Sciatic nerve (tissue), 2 donors: ENCODE measurements at places on chromosomes 2 and 18. TPM values are rescaled to one million over a fixed set of nuclear protein-coding genes. Genes with fewer than 3 reads are reported as not detected.
A peak's percentile ranks its signal among the peaks of the same experiment; 100 is the strongest.

- DNase-seq, result no peak
These were observed 1228.7 kb upstream of the DDX18 start for GRCh38 chr2:116585669-116586327.

- peak; percentile 38 for DNase-seq
These were observed 23.8 kb upstream of the SLC20A1 start for GRCh38 chr2:112621790-112622527.

DNA sequence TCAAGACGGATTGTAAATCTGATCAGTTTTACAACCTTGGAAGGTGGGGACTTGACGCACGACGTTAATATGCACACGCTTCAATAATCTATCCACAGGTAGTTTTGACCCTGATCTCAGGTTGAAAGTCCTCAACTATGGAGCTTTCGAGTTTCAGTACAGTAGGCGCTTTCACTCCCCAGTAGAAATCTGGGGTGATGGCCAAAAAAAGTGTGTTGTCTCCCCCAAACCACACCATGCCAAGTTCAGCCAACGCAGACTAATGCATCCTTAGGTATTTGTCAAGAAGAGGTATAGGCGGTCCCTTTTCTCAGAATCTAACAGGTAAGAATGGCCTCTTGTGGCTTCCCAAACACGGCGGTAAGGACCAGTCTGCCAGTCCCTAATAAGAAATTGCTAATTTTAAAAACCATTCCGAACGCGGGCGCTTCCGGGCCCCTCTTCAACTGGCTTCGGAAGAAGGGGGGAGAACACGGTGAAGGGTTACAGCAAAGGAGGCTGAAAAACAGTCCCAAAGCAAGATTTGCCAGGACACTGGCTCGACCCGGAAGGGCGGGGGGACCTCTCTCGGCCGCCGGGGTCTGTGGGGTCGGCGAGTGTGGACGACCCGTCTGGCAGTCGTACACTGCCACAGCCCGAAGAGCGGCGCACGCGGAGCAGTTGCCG lies 659 bp downstream of the FAM210A start:
- no peak for DNase-seq

DNA sequence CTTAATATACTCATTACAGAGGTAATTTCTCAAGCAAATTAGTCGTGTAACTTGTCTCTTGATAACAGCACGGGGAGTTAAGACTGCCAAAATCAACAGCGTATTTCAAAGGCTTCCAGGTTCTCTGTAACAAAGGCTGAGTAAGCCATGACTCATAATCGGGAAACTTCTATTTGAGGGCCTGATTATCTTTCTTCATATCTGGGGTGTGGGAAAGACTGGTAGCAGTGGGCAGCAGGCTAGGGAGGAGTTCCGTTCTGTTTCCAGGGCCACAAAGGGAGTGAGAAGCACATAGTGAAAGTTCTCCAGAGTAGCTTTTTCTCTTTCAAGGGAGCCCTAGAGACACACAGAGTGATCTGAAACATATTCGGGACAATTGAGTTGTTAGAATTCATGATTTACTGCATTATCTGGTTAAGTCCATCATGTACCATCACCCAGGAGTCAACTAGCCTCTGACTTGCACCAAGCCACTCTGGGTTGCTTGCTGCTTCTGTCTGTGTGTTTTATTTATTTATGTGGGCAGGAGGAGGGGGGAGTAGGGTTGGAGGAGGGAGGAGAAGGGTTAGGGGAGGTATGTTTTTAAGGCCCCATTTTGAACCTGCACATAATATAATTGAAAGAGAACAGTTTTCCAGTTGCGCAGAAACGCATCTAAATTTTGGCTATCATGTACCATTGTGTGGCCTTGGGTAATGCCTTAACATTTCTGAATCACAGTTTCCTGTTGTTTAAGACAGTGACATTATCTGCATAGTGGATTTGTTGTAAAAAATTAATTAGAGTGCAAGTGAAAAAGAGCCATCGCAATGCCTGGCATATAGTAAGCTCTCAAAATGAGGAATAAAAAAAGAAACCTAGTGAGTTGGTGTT lies 80.5 kb upstream of the ITPRID2 start:
- DNase-seq, result no peak

- no peak for DNase-seq
These were observed 17.2 kb upstream of the NMI start for GRCh38 chr2:151306621-151307020.

DNA sequence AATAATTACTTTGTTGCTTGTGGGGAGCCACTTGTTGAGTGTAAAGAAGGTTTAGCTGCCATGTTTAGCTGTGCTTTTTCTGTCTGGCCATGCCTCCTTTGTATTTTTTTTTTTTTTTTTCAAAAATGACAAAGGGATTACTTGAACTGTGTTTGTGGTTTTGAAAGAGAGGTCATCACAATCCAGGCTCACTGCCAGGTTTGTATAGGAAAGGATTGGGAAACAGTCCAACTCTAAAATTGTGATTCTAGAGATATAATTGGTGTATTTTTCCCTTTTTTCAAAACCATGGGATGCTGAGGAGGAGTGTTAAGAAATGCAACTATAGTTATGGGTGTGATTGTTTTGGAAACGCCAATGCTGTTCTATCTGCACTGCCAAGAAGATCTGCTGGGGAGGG lies 4.3 kb downstream of the ITPRIPL1 start:
- DNase-seq, result no peak

DNA sequence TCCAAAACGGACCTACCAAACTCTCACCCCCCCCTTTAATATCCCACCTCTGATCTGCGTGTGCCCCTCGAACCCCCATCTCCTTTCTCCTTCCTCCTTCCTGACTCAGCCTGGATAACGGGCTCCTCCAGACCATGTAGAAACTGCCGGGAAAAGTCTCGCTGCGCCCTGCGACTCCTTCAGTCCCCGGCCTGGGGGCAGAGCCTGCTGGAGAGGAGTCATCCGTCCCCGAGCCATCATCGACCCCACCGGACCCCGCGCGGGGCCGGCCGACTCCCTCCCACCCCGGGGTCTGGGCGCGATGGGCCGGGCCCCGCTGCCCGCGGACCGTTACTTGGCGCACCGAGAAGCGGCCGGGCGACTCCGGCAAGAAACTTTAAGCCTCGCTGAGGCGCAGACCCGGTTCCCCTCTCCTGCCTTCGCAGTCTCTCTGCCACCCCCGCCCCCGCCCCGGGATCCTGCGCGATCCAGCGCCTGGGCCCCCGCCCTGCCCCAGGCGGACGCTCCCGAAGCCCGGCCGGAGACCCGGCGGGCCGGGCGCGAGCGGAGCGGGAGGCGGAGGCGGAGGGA lies 3.4 kb downstream of the ZEB2 start:
- no peak for DNase-seq

DNA sequence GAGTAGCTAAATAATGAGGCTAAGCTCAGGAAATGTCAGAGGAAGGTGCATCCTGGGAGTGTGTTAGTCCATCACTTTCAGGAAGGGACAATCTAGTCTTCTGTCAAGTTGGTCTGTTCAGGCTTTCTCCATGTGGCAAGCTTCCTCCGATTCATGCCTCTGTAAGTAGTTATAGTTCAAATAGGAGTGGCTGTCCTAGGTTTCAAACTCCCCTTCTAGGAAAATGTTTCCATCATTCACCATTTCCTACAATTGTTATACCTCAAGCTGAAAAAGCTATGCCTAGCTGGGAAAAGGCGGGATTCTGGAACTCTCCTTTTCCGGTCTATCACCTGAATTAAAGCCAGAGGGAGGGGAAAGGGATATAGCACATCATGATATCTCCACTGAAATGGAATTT lies 287.7 kb upstream of the ZSWIM2 start:
- no peak for DNase-seq

DNA sequence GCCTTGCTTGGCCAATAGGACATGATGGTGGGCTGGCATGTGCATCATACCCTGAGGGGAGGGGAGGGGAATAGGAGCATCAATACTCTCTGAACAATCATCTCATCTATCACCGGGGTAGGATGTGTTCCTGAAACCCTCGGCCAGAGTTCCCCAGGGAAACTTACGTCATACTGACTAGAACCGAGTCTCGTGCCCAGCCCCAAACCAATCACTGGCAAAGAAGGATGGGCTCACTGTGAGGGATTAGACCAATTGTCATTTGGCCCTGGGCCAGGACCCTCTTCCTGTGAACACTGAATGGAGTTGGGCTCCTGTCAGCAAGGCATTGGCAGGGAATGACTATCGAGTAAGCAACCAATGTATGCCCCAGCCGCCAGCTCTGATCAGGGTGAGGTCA lies 261.5 kb downstream of the MYCN start:
- DNase-seq, result no peak

- DNase-seq, result no peak
These were observed 46.8 kb downstream of the MRPS5 start for GRCh38 chr2:95074663-95075439.

GRCh38 chr2:189681903-189682302 lies 7.4 kb downstream of the ANKAR start:
- DNase-seq, result no peak

GRCh38 chr2:199663157-199663556 lies 187.8 kb downstream of the FTCDNL1 start:
- no peak for DNase-seq

- no peak for DNase-seq
These were observed 506.6 kb downstream of the ERBB4 start for GRCh38 chr2:212032032-212032431.

DNA sequence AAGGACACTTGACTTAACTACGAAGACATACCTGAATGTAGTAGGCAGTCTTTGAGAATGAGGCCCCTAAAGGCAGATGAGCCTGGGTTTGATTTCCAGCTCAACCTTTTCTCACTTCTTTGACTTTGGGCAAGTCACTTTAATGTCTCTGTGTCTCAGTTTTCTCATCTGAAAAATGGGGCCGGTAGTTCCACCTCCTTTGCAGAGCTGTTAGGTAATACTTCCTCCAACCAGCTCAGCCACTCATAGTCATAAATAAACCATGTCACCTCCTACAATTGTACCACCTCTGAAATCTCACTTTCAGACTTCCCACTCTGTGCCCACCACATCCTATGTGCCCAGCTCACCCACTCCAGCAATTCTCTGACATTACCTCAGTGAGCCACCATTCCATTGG lies 10.4 kb downstream of the ARHGAP25 start:
- DNase-seq, result no peak

GRCh38 chr18:58694720-58695468 lies 23.6 kb downstream of the MALT1 start:
- DNase-seq, result no peak

- DNase-seq, result no peak
These were observed 147.1 kb downstream of the CCBE1 start for GRCh38 chr18:59550174-59550516.

DNA sequence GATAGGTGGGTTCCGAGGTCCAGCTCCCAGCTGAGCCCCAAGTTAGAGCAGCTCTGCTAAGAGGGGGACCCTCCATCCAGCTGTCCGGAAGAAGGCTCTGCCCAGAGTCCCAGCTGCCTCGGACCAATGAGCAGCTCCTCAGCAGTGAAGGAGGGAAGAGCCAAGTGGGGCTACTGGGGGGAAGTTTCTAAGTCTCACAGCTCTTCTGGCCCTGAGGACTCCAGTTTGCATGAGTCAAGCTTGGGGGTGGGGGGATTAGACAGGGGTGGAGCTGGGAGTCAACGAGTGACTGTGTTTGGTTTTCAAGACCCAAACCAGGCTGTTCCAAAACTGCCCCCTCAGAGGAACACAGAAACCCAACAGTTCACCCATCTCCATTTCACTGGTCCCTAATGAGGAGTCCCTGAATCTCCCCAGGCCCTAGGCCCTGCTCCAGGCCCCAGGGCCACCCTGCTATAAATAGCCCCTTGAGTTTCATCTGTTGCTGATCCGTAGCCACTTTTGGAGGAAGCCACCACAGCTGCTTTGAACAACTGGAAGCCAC lies 100.9 kb downstream of the TNS1 start:
- DNase-seq, result no peak

- DNase-seq, result no peak
These were observed 5.4 kb downstream of the IMMT start for GRCh38 chr2:86189782-86190416.

- DNase-seq, result no peak
These were observed 11.3 kb downstream of the OSR1 start for GRCh38 chr2:19346983-19347618.

DNA sequence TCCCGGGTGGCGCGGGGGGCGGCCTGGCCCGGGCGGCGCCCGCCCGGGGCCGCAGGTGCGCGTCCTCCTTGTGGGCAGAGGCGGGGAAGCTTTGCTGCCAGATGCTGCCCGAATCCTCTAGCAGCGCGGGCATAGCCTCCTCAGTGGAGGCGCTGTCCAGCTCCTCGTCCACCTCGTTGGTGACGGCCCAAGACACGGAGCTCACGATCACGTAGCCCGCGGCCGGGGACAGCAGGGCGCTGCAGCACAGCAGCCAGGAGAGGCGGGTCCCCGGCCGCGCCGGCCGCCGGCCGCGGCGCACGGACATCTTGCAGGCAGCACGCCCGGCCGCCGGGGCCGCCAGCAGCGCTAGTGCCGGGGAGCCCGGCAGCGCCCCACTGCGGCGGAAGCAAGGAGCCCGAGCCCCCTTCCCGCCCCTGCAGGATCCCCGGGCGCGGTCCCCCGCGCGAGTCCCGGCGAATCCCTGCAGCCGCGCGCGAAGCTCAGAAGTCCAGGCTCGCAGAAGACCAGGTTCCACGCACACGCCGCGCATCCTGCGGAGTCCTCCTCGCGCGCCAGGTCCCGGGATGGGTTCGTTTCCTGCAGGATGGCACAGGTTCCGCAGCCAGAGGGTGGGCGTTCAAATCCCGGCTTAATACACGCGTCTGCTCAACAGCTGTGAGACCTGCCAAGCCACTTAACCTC lies at the start of gene CREG2:
Gene CREG2 (minus strand): TSS at position 353 of the 684 bp plus-strand sequence. CDS start 46 bp downstream, at position 307.
- peak; percentile 62 for DNase-seq

DNA sequence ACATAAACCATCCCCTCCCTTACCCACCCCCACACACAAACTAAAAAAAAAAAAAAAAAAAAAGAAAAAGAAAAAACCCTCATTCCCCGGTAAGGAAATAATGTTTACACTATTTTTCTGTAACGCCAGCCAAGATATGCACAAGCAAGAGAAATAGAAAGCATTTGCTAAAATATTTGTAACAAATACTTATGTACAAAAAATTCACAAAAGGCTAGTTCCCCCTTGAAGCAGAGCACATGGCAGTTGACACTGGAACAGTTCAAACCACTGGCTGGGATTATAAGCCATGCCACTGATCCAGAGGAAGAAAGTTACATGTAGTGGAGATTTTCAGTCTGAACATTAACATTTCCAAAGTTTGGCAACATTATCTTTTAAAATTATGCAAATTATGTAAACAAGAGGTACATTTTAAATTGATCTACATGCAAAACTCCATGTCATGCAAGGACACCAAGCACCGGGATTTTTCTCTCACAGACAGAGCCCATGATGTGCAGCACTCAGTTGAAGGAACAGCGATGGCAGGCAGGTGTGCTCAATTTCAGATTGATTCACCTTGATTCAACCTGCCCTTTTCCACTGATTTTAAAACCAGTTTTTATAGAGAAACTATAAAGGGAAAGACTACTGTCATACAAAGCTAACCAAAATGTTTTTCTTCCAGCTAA lies 21.4 kb downstream of the PNO1 start:
- DNase-seq, result no peak

CRYGD gene
- not detected for total RNA-seq

PLB1 gene
- total RNA-seq, result 5.5 TPM

ZNG1B gene
- total RNA-seq, result 34.9 TPM

DYNC2LI1 gene
- 28.3 TPM for total RNA-seq

PAX8 gene
- total RNA-seq, result 1.2 TPM

ANKMY1 gene
- total RNA-seq, result 30.7 TPM

FAM210A gene
- total RNA-seq, result 15.1 TPM

LBX2 gene
- 0.53 TPM for total RNA-seq

RAMP1 gene
- 26.3 TPM for total RNA-seq

TMEM200C gene
- 0.94 TPM for total RNA-seq

FEV gene
- not detected for total RNA-seq

UGT1A10 gene
- total RNA-seq, result not detected

CXCR4 gene
- total RNA-seq, result 39.8 TPM

TUBB8B gene
- total RNA-seq, result not detected

DUSP19 gene
- 3.0 TPM for total RNA-seq

EMILIN1 gene
- total RNA-seq, result 46.8 TPM

DLGAP1 gene
- total RNA-seq, result 0.98 TPM
